ENCODE measurements at places on chromosomes 1 and 21.
A peak's percentile ranks its signal among the peaks of the same experiment; 100 is the strongest.

DNA sequence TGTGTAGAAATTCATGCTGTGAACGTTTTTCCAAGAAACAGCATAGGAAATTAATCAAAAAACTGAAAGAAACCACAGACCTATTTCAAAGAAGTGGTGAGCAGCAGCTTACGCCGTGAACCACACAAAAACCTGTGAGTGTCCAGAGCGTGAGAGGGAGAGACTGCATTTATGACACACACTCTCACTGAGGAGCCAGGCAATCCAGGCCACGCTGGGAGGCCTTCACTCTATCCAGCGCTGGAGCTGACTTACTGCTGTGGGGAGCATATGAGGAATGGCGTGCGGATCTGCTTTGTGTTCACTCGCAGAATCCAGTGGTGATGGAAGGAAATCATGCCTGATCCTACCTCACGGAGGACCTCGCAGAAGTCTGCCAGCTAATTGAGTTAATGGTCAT, 12.7 kb downstream of the ADAMTS1 start:
- no peak overlapping the region for H3K27ac ChIP-seq
- H3K36me3 ChIP-seq: peaks cover 13% of the 10 kb centered on the region
- peaks cover 3% of the 10 kb centered on the region for H3K4me1 ChIP-seq
- H3K4me3 ChIP-seq: no peak overlapping the region
- DNase-seq: no peak

GRCh38 chr1:52588535-52588934, 13.6 kb upstream of the GPX7 start:
- no peak for DNase-seq
- H3K36me3 ChIP-seq: no peaks in the 10 kb centered on the region
- H3K4me3 ChIP-seq: no peak overlapping the region
- H3K4me1 ChIP-seq: no peaks in the 10 kb centered on the region
- no peak overlapping the region for H3K27ac ChIP-seq

DNA sequence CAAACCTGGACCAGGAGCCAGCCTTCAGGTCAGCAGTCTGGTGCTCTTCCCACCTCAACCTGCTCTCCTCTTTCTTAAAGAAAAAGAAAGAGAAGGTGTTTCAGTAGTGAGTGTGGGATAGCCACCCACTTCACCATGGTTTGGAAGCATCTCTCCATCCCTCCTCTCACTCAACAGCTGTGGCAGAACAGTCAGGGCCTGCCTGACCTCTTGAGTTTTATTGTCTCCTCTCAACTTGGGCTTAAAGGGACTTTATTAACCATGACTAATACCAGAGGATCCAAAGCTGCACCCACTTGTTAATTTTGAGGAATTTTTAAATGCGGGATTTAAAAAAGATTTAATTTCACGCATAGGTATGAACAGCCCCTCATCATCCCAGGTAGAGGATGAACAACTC, 570 bp upstream of the VASH2 start:
- H3K4me3 ChIP-seq: peak overlapping the region; percentile 73
- no peaks in the 10 kb centered on the region for H3K27me3 ChIP-seq
- no peak overlapping the region for H3K27ac ChIP-seq
- DNase-seq: no peak
- H3K36me3 ChIP-seq: no peaks in the 10 kb centered on the region

GRCh38 chr1:168977618-168978017, 128.9 kb upstream of the ATP1B1 start:
- no peak overlapping the region for H3K27ac ChIP-seq
- no peaks in the 10 kb centered on the region for H3K36me3 ChIP-seq
- no peaks in the 10 kb centered on the region for H3K27me3 ChIP-seq
- peaks cover 53% of the 10 kb centered on the region for H3K4me1 ChIP-seq
- no peak overlapping the region for H3K4me3 ChIP-seq

DNA sequence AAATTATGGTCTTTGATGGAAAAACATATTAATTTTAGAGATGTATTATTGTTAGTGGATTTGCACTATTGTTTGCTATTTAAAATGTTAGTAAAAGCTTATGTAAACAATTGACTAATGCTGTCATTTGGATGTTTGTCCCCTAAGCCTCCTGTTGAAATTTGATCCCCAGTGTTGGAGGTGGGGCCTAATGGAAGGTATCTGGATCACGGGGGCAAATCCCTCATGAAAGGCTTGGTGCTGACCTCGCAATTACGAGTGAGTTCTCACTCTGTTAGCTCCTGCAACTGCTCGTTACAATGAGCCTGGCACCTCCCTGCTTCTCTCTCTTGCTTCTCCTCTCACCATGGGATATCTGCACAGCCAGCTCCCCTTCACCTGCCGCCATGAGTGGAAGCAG, 14.3 kb downstream of the TMEM35B start:
- no peak for DNase-seq
- H3K4me1 ChIP-seq: no peaks in the 10 kb centered on the region
- no peaks in the 10 kb centered on the region for H3K36me3 ChIP-seq
- no peak overlapping the region for H3K4me3 ChIP-seq
- H3K27ac ChIP-seq: no peak overlapping the region

DNA sequence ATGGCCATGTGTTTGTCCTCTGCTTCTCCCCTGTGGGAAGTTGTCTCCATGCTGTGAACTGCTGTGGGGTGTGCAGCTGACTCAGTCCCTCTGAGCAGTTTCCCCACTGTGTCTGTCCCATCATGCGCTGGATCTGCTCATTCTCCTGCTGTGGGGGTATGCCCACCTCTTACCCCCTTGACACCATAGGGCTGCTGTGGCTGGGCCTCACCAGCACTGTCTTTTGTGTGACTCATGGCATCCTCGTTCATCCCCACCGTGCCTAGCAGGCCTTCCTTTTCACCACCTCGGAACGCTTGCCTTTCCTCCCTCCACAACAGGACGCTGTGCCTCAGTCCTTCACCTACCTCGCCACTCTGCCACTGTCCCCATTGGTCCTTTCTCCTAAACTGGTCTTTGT, 27.3 kb downstream of the VANGL2 start:
- no peaks in the 10 kb centered on the region for H3K36me3 ChIP-seq
- peaks cover 10% of the 10 kb centered on the region for H3K4me1 ChIP-seq
- H3K27ac ChIP-seq: no peak overlapping the region
- DNase-seq: no peak
- H3K4me3 ChIP-seq: no peak overlapping the region

- no peak for DNase-seq
- no peaks in the 10 kb centered on the region for H3K4me1 ChIP-seq
- H3K4me3 ChIP-seq: no peak overlapping the region
- H3K36me3 ChIP-seq: peaks cover 59% of the 10 kb centered on the region
Observed at GRCh38 chr1:235206533-235207208, 45.6 kb upstream of the RBM34 start.

- H3K4me1 ChIP-seq: peaks cover 15% of the 10 kb centered on the region
- peak; percentile 45 for DNase-seq
- no peaks in the 10 kb centered on the region for H3K27me3 ChIP-seq
- H3K36me3 ChIP-seq: no peaks in the 10 kb centered on the region
- no peak overlapping the region for H3K27ac ChIP-seq
- no peak overlapping the region for H3K4me3 ChIP-seq
Observed at GRCh38 chr1:97758541-97759057, 162.2 kb downstream of the DPYD start.

DNA sequence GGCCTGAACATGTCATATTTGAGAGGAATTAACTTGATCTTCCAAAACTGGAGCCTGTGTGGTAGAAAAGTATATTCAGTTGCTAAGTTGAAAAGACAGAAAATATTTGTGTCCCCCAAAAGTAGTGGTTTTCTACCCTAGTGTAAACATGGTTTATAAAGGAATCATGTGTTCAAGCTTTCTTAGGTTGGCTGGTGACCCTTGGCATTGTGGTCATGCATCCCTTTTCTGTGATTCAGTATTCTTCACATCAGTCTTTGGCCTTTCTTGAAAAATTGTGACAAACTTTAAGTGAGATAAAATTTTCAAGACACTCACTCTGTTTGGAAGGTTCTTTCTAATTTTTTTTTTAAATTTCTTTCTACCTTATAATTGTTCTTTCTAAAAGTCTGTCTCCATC, 193.2 kb downstream of the DHRS3 start:
- H3K27ac ChIP-seq: no peak overlapping the region
- H3K4me1 ChIP-seq: no peaks in the 10 kb centered on the region
- peaks cover 26% of the 10 kb centered on the region for H3K36me3 ChIP-seq
- no peak overlapping the region for H3K4me3 ChIP-seq

GRCh38 chr1:232596666-232597303, 33.1 kb downstream of the SIPA1L2 start:
- H3K27me3 ChIP-seq: no peaks in the 10 kb centered on the region
- H3K36me3 ChIP-seq: no peaks in the 10 kb centered on the region
- H3K4me1 ChIP-seq: peaks cover 35% of the 10 kb centered on the region
- H3K4me3 ChIP-seq: no peak overlapping the region
- no peak overlapping the region for H3K27ac ChIP-seq

Data from stomach (tissue), 19 donors.